ENCODE measurements at places on chromosomes 6 and 20.
A peak's percentile ranks its signal among the peaks of the same experiment; 100 is the strongest.

- DNase-seq = peak; percentile 6
Observed at GRCh38 chr6:135738636-135739035, 112.9 kb upstream of the PDE7B start.

GRCh38 chr6:124679387-124679786 is 282.9 kb upstream of the RNF217 start:
- peak; percentile 8 for DNase-seq

- no peak for DNase-seq
Observed at GRCh38 chr20:31956556-31957526, 5.0 kb upstream of the PDRG1 start.

DNA sequence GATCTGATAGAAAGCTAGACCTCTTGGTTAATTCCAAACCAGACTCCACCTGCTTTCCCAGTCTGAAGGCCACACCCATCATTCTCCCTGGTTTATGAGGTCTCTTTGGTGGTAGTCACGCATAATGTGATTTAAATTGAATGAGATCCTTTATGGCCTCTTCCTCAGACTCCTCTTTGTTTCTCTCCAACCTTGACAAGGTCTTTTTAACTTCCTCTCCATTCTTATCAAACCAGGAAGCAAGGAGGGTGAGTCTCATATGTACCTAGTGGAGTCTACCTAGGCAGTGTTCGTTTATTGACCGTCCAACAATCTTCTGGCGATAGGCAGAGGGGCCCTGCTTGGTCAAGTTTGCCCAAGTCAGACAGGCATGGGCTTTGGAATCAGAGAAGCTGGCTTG is 184.2 kb upstream of the LAMP5 start:
- DNase-seq = no peak

- DNase-seq = no peak
Observed at GRCh38 chr20:965956-966355, 36.2 kb downstream of the RSPO4 start.

DNA sequence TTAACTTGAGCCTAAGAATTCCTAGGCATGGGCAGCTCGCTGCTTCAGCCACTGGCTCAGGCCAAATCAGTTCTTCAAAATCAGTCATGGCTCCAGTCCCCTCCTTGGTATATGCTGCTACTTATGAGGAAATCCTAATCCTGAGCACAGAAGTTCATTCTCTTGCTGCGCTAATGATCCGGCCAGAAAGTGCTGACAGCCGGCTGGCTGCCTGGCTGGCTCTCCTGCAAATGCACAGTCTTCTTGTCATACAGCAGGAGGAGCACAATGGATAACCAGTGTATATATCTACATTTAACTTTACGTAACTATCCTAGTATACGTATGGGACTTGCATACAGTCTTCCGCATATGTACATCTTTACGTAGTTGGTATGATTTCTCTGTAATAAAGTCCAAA is 500.8 kb downstream of the PRKN start:
- DNase-seq = no peak

GRCh38 chr6:63140692-63141318 is 70.5 kb upstream of the FKBP1C start:
- DNase-seq = no peak

GRCh38 chr6:25669413-25669812 is 17.4 kb downstream of the SCGN start:
- no peak for DNase-seq

GRCh38 chr6:121557146-121557940 is 121.9 kb downstream of the GJA1 start:
- no peak for DNase-seq

GRCh38 chr6:56244528-56245253 is 2.7 kb downstream of the COL21A1 start:
- no peak for DNase-seq

DNA sequence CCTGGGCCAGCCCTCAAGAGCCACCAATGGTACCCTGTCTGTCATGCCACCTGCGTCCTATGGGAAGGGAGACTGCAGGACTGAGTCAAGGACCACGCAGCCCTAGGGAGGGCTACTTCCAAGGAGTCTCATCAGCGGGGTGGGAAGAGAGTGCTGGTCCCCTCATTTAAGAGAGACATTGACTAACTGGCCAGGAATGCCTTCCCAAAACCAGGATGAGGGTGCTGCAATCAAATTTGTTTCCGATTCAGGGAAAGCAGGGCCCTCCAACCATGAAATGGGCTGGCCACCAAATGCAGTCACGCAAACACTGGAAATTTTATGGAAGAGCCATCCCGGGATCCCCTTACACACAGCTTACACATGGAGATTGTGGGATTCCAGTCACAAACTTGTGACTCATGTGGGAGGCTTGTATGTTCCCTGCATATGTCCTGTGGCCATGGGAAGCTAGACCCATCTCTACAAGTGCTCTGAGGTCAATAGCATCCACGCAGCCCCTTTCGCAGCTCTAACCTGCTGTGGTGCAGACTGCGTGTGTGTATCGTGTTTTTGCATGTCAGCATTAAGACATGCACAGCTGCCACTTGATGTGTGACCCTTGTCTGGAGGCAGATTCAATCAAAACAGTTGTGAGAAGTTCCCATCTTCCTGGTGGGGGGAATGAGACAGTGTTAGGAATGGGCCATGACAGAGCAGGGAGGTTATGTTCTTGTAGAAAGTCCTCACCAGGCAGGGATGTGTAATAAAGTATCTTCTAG is 53.0 kb upstream of the CST7 start:
- no peak for DNase-seq

DNA sequence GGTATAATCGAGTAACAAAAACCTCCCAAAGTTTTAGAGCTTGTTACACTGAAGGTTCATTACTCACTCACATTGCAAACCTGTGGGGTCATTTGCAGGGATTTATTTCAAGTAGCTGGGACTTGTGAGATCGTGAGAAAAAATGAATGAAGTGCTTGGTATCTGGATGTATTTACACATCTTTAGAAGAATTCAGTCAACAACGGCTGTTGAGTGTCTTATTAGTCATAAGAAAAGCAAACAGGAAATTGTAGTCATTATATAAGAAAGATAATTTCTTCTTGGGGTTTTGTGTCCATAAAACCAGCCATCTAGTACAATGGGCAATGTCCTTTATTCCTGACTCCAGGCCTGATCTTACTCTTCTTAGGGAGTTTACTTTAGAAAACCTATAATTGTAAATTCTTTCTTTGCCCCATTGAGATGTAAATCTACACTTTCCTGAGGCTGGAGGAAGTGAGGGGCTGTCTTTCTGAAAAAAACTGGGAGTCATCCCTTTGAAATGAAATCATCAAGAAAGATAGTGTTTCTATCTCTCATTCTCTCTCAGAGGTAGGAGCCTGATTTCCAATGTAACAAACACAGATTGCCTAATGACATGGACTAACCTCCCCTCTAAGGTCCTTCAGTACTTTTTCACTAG is 202.5 kb upstream of the ASCC3 start:
- peak; percentile 95 for DNase-seq
